ENCODE measurements at places on chromosomes 12 and 14.

DNA sequence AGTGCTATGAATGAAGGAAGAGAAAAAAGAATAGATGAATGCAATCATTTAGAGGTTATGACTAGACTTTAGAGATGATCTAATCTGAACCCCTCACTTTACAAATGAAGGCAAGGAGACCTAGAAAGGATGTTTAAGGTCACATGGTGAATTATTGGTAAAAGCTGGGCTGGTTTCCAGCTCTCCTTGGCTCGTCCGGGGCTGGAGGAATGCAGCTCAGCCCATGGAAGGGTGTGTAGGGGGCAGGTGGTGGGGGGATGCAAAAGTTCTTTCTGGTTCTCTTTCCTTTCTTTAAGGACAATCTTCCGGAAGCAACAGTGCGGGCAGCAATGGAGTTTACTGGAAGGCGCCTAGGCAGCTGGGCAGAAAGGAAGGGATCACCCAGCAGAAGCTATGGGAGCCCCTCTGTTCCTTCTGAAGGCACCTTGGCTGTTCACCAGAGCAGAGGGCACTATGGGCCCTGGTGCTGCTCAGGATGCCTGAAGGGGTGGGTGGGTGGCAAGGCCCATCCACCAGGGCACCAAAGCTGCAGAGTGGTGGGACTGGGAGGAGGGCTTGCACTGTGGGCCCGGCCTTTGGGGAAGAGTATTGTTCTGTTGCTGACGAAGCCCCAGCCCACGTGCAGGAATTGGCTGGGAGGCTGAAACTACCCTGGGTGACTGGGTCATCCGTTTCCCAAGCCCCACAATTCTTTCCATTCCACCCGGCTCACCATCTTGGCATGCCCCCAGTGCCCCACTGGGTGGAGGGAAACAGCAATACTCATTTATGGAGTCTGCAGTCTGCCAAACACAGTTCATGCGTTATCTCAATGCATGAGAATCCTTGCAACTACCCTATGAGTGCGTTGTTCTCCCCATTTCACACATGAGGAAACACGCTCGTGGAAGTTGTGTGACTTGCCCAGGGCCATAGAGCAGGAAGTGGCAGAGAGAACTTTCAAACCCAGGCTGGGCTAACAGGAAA is 78.2 kb downstream of the IRF2BPL start:
- DNase-seq, result no peak

DNA sequence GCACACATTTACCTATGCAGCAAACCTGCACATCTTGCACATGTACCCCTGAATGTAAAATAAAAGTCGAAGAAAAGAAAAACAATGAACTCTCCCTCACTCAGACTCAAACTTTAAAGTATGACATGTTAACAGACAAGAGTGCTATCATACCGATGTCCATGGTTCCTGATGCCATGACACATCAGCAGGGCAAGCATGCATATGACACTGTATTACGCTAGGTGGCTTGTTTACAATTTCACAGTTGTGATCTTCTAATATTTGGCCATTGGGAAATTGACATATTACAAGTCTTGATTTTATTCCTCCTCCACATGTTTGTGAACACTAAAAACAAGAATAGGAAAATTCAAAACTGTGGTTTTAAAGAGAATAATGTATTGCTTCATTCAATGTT is 126.6 kb downstream of the ADAMTS20 start:
- DNase-seq, result no peak

- no peak for DNase-seq
Measured at GRCh38 chr14:61644175-61644574, 51.1 kb upstream of the HIF1A start.

DNA sequence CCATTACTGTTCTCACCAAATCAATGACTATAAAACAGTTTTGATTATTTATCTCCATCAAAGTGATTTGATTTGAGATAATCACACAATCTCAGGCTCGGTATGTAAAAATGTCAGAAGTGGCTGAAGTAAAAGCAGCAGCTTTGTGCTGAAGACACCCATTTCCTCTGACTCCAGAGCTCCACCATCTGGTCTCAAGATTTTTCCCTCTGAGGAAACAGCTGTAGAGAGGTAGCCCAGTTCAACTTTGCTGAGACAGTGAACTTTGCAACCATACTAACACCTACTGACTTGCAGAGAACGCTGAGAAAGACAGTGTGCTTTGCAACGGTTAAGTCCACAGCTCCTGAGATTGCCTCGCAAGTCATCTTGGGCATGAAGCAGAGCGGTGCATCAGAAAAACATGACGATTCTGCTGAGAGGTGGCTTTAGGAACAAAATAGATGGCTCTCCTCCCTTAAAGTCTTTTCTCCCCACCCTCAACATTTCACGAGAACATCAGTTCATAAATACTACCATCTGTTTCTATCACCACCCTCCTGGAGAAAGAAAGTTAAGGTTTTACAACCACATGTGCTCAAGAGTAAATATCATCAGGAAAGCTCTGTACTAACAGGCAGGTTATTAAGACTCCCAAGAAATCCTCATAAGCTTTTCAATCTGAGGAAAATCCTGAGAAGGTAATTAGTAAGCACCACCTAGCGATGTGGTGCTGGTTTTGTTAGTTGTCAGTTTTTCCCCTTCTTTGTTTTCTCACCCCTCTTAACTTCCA is 34.8 kb downstream of the HIGD1C start:
- no peak for DNase-seq

GRCh38 chr14:104522926-104523545 is 56.5 kb upstream of the C14orf180 start:
- DNase-seq, result no peak

GRCh38 chr14:41799817-41800216 is 193.1 kb downstream of the LRFN5 start:
- DNase-seq, result no peak

DNA sequence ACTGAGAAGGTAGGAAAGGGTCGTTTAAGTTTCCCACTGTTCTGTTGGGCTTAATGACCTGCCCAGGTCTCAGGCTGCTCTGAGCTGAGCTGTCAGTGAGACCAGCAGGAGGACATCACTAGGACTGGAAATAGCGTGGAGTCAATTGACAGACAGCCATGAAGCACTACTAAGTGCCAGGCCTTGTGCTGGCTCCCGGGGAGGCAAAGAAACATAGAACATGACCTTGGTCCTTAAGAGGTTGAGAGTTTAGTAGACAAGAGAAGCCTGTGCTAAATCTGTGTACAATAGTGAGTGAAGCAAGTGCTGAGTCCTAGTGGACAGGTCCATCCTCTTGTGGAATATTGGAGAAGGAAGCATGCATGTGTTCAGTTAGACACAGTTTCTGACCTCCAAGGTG is 239.2 kb downstream of the CACNA1C start:
- no peak for DNase-seq

- DNase-seq, result no peak
Measured at GRCh38 chr12:92218394-92219077, 72.9 kb upstream of the BTG1 start.

GRCh38 chr12:108649669-108650068 is 16.0 kb upstream of the SELPLG start:
- DNase-seq, result no peak

DNA sequence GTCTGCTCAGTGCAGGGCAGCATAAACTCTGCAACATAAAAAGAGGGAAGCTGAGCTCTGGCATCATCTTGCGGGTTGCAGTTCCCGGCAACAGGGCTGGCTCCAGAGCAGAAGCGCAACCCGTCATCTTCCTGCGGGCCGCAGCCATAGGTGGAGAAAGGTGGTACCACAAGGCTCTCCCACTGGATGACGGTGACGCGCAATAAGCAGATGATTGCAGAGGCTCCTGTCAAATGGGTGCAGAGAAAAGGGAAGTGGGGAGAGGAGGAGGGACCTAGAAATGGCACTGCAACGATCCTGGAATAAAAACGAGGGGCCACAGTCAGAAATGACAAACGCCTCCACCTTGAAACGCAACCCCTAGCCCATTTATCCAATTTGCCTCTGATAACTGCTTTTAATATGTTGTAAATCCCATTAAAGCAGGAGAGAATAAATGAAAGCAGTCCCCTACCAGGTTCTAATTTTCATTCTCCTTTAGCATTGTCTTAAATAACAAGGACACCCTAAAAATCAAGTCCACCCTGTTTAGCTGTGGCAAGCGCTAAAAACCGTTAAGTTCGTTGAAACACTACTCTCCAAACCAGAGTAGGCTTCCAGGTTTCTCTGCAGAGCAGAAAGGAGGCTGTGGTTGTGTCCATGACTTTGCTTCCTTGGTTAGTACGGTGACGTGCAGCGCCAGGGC is 30.9 kb upstream of the TUBA1C start:
- peak; percentile 48 for DNase-seq

- DNase-seq, result no peak
Measured at GRCh38 chr14:31992011-31992447, 85.1 kb upstream of the ARHGAP5 start.

- no peak for DNase-seq
Measured at GRCh38 chr14:92430686-92431085, 82.9 kb upstream of the RIN3 start.

DNA sequence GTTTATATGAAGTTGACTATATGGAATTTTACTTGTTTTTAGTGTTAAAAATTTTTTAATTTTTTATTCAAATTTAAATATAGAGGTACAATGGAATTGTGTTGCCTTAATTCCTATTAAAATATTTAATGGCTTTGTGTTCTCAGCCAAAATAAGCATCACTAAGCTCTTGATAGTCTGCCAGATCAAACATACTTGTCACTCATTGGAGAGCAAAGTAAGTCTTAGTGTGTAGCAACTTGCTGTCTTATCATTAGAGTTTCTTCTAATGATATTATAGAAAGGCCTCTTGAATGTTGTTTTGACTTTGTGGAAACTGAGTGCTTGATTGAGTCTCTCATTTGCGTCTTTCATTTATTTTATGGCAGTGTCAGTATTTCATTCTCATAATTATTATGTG is 10.7 kb downstream of the SFSWAP start:
- DNase-seq, result no peak

GRCh38 chr12:34395056-34396005 is 373.0 kb downstream of the ALG10 start:
- DNase-seq, result peak; percentile 11

GRCh38 chr14:50954811-50955372 is 10.6 kb upstream of the PYGL start:
- no peak for DNase-seq

DNA sequence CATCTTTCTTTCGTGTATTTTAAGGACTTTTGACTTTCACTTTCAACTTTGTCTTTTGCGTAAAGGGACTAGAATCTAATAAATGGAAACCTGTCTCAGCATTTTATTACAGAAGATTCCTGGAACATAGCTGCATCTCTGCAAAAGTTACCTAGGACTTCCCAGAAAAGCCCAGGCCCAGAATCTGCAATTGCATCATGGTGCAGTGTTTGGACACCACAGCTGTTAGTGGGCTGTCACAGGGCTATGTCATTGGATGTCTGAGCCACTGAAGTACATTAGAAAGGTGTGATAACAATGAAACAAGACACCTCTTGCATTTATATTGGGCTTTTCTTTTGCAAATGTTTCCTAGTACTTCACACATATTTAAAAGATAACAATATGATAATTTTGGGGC is 199.9 kb upstream of the IGF1 start:
- no peak for DNase-seq

DNA sequence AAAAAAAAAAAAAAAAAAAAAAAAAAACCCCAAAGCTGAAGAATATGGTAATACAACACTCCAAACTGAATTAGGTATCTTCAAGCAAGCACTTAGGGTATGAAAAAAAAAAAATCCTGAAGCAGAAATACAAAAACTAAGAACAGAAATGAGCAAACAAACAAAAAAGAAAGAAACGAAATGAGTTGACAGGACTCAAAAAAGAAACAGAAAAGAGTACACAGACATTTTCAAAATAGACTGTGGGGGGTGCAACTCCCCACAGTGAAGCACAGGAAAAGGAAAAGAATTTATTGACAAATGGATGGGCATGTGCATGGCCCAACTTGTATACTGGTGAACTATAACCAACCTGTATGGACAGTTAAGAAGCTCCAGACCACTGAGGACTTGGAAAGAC is 24.6 kb downstream of the RPS6KA5 start:
- no peak for DNase-seq

Data from ovary (tissue), 10 donors.